ENCODE measurements at places on chromosomes 12 and 14.

- no peak for DNase-seq
These were observed 64.6 kb downstream of the ANO4 start for GRCh38 chr12:100859063-100859627.

GRCh38 chr12:130017591-130018449 lies 114.0 kb upstream of the TMEM132D start:
- no peak for DNase-seq

DNA sequence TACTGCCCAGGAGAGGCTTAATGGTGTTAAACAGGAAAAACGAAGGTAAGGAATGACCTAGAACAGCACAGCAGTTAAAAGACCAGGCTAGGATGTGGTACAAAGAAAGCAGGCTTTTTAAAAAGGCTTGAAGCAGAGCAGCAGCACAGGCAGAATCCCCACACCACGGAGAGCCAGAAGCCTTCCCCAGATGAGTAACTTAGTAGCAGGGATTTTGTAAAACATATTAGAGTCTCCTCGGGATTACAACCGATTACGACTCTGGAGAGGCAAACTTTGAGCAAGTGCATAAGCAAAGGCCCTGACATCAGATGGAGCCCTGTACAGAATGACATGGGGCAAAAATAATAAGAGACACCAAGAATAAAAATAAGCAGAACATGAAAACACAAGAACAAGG lies 37.1 kb upstream of the DHRS4 start:
- no peak for DNase-seq

GRCh38 chr14:97267509-97267908 lies 470.3 kb downstream of the VRK1 start:
- DNase-seq, result no peak

Measured in EL (cell line).